Right hindlimb (tissue), 1 donor: ENCODE measurements at places on chromosomes 4 and X.

- DNase-seq: no peak
Measured at GRCh38 chr4:99059550-99059949, 29.0 kb downstream of the ADH5 start.

DNA sequence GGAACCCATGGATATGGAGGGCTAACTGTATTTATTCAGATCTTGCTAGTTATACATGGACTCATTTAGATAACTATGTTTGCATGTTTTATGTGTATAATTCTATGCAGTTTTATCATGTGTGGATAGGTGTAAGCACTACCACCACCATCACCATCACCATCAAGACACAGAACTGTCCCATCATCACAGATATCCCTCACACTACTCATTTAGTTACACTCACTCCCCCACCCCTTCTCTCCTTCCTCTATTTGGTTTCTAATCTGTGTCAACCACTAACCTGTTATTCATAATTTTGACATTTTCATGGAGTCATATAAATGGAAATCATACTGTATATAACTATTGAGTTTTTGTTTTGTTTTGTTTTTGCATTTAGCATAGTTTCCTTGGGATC is 43.7 kb downstream of the STAG2 start:
- no peak for DNase-seq

- DNase-seq: no peak
Measured at GRCh38 chr4:560061-560460, 16.0 kb downstream of the TMEM271 start.

DNA sequence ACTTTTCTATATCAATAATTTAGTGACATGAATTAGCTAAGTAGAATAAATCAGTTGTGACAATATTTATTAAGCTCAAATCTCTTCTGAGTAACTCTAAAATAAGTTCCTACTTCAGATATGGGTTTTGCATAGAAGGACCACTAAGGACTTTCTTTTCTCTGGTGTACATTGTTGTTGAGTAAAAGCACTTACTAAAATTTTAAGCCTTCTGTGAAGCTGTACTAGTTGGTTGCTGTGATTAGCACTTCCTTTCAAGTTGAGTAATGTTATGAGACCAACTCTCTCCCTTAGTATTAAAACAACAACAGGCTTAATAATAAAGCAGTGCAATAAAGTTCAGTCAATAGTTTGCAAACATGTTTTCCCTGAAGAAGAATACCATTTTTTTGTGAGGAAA is 667.4 kb upstream of the NDST4 start:
- DNase-seq: no peak

- no peak for DNase-seq
Measured at GRCh38 chr4:158067646-158068045, 105.2 kb downstream of the GASK1B start.

DNA sequence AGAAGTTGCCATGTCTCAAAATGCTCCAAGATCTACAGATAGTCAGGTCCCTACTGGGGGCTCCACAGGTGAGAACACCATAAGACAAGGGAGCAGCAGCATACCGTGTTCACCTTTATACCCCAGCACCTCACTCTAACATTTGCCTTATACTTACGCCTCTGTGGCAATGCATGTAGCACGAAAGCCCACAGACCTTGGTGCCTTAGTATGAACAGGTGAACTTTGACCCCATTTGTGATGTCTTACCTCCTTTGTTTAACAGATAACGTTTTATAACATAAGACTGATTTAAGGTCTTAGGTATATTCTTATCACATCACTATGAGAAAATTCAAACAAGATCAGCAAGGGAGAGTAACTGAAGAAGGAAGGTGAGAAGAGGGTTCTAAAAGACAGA is 128.8 kb downstream of the ARX start:
- no peak for DNase-seq

DNA sequence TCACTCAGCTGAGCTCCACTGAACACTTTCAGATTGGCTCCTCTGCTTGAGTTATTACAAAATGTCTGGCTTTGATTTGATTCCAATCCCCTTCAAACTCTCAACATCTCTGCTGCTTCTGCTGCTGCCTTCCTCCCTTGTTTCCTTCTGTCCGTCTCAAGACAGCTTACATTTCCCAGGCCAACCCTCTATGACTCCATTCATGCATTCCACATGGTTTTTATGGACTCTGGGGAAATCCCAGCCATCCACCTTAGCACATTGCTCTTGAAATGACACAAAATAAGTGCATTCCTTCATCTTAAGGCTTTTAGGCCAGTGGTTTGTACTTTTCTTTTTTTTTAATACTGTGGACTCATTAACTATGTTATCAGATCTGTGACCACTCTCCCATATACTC is 68.5 kb upstream of the TMEM164 start:
- no peak for DNase-seq

DNA sequence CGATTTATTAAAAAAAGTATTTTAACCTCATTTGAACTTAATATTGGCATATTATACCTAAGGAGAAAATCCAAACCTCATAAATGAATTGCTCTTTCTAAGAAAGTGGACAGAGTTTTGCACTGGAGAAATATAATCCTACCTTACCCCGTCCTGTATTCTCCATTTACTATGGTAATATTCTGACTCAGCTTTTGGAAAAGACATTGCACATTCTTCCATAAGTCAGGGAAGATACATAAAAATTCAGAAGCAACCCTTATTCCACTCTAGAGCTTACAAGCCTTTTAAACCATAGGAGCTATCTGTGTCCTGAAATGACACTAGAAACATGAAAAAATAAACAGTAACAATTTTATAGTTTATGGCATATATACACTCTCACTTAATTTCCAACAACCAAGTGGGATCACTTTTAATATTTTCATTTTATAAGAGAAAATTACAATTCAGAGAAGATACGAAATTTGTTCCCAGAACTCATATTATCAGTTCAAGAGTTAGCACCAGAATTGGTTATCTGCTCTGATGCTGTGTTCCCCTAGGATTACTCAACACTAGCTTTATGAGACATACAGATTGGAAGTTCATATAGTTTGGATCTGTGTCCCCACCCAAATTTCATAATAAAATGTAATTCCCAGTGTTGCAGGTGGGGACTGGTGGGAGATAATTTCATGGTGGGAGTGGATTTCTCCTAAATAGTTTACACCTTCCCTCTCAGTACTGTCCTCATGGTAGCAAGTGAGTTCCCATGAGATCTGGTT is 359.4 kb downstream of the ARAP2 start:
- no peak for DNase-seq

- peak; percentile 6 for DNase-seq
Measured at GRCh38 chr4:7187691-7188090, 4.6 kb upstream of the SORCS2 start.

DNA sequence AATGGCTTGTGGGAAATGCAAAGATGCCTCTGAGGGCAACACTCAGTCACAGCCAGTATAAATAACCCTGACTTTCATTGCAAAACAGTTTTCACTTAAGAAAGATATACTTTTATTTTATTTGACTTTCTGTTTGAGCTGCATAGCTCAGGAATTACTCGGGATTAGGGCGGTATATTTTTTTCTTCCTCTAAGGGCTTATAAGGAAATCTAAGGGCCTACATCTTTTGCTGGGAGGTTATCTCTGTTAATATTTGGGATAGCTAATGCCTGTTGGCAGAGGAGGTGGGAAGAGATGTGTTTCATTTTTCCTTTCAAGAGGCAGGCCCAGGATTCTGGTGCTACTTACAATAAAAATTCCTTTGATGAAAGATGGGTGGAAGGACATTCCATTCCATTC is 28.8 kb upstream of the EGFL6 start:
- DNase-seq: no peak

- DNase-seq: no peak
Measured at GRCh38 chr4:121485190-121485804, 104.5 kb upstream of the QRFPR start.

DNA sequence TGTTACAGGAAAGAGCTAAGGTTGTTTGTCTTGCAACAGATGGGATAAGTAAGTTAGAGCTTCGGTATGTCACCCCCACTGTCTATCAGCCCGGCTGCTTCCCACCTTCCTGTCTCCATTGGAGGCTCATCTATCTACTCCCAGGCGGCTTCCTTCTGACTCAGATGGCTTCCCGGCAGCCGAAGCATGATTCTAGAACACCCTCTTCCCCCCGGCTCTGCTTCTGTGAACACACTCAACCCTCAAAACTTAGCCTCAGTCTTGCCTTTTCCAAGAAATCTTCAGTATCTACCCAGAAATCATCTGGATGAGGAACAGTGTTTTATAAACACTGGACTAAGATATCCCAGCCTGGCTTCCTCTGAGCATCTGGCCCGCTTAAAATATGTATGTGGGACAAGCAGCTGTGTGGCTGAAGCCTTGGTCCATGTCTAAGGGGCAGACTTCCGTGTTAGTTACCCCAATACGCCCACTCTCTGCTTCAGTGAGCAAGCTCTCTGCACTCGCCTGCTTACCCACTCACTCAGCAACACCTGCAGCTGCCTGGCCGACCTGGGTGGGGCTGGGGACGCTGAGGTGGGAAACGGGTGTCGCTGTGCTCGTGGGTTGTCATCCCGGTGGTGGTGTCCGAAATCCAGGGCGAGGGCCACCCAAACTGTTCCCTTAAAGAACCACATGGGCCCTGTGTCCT is 12.0 kb upstream of the SLC2A9 start:
- DNase-seq: no peak
